ENCODE measurements at places on chromosomes 6 and 20.
A peak's percentile ranks its signal among the peaks of the same experiment; 100 is the strongest.

DNA sequence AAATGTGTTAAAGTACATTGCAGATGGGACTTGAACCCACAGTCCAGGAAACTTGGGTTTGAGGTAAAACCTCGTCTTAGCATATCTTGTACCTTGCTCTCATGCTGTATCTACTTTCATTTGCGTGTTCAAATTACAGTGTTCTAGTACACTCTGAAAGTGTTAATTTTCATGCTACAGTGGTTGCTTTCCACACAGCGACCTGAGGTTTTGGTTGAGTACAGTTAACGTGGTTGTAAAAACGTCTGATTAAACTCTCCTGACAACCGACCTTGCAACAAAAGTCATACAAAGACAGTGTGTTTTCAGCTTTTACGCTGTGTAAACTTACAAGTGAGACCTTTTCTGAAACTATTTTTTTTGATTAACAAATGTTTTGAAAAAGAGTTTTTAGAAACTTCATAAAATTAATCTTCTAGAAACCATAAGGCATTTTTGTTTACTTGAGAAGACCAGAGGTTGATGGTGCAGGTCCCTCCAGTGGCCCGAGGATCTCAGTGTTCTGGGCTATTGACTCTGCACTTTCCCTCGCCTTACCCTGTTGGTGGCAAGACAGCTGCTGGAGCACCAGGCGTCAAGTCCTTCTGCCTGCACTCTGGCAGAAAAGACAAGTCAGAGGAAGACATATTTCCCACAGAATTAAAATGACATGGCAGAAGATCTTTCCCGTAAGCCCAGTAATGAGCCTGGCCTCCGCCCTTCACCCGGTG lies 334.0 kb downstream of the THBS2 start:
- no peak for DNase-seq

DNA sequence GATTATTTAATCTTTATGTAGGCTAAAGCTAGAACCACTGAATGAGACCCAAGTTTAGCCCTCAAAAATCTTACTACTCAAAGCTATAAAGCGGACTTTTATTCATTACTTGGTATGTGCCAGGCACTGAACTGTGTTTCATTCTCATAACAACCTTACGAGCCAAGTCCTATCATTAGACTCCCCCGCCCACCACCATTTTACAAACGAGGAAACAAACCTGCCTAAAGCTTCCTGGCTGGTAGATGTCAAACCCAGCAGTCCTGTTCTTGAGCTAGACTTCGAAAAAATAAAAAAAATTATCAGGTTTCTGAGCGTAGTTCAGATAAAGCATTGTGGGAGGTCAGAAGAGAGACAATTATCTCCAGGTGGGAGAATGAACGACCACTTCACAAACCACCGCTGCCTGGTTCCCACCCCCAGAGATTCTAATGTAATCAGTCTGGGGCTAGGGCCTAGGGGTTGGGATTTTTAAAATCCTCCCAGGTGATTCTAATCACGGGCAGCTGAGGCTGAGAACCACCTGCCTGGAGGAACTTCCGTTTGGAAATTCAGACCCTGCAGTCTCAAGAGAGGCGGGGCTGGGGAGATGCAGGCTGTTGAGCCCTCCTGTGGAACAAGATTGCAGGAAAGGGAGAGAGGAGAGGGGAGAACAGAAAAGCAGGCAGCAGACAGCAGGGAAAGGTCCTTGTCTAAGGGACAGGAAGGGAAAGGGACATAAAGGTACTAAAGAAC lies 8.6 kb downstream of the ADTRP start:
- DNase-seq: no peak

- peak; percentile 16 for DNase-seq
These were observed 16.0 kb downstream of the PDE10A start for GRCh38 chr6:165647041-165647440.

DNA sequence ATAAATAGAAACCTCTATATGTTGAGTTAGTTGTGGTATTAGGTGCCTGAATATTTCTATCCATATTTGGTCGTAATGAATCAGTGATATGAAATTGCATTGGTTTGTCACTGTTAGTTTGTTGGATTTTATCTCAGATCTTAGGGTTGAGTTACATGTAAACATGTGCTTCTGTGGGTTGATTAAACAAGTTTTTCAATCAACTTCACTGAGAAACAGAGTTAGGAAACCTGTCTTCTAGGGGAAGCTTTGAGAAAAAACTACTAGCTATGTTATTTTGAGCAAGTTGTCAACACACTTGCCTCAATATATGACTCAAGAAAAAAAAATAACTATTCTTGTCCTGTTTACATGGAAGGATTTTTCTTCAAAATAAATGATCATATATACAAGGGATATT lies 14.8 kb upstream of the ADGB start:
- DNase-seq: no peak

DNA sequence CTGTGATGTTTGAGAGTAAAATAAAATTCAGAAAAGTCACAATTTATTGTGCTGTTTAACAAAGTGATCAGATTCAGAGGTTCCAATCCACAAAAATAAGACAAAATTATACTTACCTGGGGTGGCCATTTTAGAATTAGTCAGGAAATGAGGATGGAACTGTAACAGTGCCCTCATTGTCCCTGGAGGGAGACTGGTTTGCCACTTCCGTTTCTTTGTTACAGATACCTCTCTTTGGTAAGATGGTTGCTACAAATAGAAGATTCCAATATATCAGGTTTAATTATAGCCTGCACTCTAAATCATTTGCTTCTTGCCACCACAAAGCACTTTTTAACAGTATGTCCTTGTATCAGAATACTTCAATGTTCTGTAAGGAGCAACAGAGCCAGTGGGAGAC lies 95.6 kb downstream of the CTNNBL1 start:
- DNase-seq: no peak

DNA sequence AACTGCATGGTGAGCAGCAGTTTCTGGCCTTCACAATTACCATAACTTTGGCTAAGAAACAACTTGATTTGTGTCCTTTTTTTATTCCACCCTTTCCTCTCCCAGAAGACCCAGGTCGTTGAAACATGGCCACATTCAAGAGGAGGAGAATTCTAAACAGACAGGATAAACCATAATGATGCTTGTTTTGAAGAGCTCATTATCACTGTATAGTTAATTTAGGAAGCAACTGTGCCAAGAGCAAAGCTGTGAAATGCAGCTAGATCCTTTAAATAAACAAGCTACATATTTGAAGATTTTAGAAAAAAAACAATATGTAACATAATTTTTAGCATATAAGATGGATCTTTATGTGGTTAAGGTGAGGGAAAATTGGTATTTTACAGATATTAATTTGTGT lies 104.5 kb downstream of the KLHL32 start:
- no peak for DNase-seq

- DNase-seq: no peak
These were observed 18.0 kb upstream of the LSM14B start for GRCh38 chr20:62104234-62104789.

GRCh38 chr6:163250116-163250515 lies 164.4 kb upstream of the QKI start:
- DNase-seq: no peak

- DNase-seq: no peak
These were observed 331.3 kb upstream of the DEFB112 start for GRCh38 chr6:50381099-50381415.

DNA sequence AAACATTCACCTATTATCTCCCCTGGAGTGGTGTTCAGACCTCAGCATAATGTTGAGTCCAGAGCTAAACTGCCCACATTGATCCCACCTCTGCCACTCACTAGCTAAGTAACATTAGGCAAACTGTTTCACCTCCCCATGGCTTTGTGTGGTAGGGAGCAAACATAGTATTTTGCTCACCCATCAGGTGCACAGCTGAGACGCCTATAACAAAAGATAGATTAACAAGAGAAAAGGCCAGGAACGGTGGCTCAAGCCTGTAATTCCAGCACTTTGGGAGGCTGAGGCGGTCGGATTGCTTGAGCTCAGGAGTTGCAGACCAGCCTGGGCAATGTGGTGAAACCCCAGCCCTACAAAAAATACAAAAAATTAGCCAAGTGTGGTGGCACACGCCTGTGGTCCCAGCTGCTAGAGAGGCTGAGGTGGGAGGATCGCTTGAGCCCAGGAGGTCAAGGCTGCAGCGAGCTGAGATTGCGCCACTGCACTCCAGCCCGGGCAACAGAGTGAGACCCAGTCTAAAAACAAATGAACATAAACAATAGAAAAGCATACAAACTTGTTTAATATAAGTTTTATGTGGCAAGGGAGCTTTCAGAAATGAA lies 91.6 kb downstream of the MAP3K7 start:
- no peak for DNase-seq

DNA sequence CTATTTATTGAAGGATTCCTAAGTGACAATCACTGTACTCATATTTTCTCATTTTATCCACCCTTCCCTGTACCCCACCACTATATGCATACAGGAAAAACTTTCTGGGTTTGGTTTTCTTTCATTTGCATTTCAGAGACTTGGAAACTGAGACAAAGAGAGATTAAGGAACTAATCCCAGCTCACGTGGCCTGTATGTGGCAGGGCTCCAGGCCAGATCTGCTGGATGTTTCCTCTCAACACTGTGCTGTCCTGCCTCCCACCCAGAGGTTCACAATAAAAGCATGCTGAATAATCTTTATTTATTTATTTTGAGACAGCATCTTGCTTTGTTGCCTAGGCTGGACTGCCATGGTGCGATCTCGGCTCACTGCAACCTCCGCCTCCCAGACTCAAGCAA lies 50.2 kb downstream of the CEP162 start:
- DNase-seq: no peak

GRCh38 chr20:50655311-50655880 lies 35.9 kb downstream of the RIPOR3 start:
- peak; percentile 27 for DNase-seq

- no peak for DNase-seq
These were observed 31.1 kb upstream of the RNF24 start for GRCh38 chr20:4046311-4046924.

DNA sequence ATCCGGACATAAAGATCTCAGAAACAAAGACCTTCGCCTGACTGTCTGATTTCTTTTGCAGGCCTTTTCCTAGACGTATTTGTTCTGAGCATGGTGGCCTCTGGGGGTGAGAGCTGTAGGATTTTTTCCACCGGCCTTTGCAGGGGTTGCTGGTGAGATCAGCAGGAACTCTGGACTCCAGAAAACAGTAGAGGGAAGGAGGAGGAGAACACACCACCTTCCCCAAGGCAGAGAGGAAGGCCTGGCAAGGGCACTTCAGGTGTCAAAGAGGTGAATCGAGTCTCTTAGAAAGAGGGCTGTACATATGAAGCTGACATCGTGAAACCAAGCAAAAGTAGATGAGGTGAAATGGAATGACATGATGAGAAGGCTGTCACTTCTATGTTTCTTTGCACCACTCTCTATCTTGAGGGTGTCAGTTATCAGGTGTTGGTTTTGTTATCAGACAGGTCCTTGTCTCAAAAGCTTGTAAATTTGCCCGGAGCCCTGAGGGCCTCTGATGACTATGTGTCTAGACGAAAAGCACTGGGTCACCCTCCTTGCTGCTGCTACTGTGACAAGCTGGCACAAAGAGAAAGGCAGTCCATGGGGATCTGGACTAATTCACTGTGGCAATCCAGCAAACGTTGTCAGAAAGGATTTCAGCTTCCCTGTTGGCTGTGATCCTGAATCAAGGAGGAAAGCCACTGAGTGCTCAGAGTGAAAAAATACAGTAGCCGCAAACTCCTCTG lies 91.3 kb upstream of the MAP3K7 start:
- DNase-seq: no peak

DNA sequence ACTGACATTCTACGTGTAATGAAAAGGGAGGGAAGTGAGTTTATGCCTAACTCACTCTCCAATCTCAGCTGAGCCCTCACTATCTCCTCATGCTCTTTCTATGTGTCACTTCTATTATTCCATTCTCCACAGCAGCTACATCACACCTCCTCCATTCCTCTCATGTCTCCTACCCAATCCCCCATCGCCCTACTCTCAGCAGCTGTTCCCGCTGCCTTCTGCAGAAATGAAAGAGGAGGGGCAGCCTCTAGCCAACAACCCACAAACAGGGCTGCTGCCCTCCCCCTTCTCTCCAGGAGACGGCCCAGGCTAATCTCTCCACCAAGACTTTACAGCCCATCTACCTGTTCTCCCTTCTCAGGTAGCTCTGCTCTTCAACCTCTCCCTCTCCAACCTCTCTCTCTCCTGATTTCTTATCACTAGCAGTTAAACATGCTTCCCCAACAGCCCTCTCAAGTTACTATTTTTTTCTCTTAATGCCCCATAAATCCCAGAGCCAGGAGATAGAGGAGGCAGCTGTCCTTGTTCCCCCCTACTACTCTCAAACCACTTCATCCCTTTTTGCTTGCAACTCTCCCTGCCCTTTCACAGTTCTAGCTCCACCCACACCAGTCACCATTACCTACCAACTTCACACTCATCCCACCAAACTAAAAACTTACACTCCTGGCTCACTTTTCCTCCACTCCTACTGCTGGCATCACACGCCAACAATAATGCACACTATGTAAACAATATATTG lies 136.5 kb downstream of the BTBD9 start:
- DNase-seq: no peak

GRCh38 chr6:95087394-95088097 lies 489.8 kb upstream of the MANEA start:
- peak; percentile 92 for DNase-seq

DNA sequence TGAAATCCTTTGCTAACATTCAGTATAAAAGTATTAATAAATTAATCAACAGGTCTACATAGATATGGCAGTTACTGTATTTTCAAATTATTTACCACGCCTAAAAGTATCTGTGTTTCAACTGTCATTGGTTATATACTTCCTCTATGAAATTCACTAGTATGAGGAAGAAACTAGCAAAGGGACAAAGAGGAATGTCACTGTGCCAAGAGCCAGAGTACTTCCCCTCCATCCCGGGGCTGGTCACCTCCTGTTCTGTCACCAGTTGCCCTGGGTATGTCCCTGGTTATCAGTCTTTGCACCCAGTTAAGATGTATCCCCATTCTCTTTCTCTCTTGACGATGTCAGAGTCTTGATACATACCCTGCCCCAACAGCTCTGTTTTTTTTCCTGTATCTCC lies 476.8 kb upstream of the SOX4 start:
- no peak for DNase-seq

DNA sequence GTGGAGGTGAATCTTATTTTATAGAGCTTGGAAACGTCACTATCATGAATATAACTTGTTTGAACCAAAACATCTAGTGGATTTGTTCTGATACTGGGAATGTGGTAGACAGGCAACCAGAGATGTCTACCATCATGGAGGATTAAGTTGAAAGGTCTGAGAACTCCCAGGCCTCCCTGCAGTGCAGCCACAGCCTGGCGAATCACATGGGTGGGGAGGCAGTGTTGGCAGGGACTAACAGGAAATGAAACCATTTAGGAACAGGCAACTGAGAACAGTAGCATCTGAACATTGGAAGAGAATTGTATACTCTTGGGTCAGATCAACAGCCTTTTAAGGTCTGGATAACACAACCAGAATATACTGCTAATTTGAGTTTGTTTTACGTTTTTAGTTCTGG lies 22.3 kb upstream of the CEP162 start:
- no peak for DNase-seq

- no peak for DNase-seq
These were observed 5.6 kb upstream of the CEP85L start for GRCh38 chr6:118656847-118657451.

- no peak for DNase-seq
These were observed 237.2 kb upstream of the ID4 start for GRCh38 chr6:19599796-19600464.

All from NCI-H1092 (cell line).